ENCODE measurements at places on chromosomes 12 and 14.

DNA sequence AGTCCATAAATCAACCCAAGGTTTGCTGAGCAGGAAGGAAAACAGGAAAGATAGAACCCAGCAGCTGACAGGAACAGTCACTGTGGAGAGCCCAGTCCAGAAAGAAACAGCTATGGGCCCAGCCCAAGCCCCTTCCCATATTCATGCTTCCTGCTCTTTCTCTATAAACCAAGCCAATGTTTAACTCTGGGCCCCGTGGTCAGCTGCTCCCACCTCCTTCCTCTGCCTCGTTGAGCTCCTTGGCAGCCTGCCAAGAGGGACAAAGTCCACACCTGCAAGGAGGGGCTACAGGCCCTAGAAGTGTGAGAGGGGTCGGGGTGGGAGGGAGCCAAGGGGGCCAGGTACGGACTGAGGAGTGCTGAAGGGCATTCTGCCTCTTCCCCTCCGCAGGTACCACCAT, 10.0 kb downstream of the SLC6A13 start:
- DNase-seq: no peak

- DNase-seq: no peak
Measured at GRCh38 chr14:99041141-99041819, 230.7 kb downstream of the BCL11B start.

DNA sequence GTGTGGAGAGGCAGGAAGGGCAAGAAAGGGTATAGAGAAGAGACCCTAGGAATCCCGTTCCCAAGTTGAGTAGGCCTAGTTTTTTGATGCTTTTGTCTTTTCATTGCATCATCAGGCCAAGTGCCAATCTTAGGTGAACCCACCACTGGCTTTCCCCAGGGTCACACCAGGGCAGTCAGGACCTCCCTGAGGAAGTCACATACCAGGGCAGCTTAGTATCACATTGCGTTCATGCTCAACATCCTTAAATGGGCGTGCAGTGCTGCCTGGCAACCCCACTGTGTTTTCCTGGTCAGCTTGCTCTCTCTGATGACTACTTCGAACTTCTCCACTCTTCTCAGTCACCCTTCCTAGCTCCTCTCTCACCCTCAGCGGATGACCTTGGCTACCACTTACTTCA, 9.0 kb downstream of the ASIC1 start:
- no peak for DNase-seq

GRCh38 chr14:26872515-26873361, 274.9 kb upstream of the NOVA1 start:
- DNase-seq: no peak

DNA sequence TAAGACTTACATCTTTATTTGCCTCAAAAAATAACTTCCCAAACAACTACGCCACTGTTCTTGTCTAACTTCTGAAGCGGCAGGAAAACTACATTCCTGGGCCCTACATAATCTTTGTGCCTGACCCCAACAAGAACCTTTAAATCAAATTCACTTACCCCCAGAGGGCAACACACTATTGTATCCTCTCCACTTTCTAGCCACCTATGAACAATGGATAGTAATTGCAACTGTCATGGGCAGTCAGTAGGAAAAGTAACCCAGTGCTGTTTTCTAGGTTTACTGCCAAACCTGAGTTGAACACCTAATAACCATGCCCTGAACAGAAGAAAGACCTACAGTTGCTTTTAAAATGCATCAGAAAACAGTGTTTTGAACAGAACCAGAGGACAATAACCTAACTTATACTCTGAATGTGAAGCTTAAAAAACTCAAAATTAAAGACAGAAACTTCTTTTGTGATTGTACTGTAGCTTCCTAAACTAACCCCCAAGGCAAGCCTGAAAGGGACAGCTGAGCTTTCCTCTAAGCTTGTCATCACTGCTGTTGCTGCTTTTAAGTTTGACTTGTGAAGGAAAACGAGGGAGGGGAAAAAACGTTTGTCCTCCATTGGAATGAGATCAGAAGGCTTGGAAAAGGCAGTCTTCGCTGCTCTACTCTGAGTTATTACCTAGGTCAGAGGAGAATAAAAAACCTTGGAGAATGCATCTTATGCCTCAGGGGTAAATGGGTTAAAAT, 195.7 kb downstream of the SOX5 start:
- no peak for DNase-seq

GRCh38 chr12:53998110-53998899, 1.7 kb upstream of the HOXC9 start:
- DNase-seq: no peak

- DNase-seq: no peak
Measured at GRCh38 chr14:50667684-50667995, 466 bp downstream of the SAV1 start.

DNA sequence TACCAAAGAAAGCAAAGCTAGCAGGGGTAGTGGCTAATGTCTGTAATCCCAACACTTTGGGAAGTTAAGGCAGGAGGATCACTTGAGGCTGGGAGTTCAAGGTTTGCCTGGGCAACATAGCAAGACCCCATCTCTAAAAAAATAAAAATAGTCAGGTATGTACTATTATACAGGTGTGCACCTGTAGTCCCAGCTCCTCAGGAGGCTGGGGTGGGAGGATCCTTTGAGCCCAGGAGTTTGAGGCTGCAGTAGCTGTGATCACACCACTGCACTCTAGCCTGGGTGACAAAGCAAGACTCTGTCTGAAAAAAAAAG, 142.2 kb downstream of the PAWR start:
- DNase-seq: no peak

DNA sequence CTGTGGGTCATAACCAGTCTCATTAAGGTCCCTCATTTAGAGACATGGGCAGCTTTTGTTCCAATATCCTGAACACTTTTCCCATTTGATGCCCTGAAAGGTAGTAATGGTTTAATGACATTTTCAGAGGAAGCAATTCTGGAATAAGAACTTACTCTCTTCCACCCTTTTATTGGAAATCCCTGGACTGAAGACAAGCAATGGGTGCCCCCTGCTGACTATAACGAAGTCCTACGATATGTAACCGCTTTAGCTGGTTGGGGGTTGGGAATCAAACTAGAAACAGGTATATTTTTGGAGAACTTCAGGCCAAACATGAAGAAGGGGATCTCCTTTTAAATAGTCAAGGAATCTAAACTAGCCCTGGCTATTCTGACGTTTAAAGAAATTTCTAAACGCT, 20.5 kb downstream of the SARNP start:
- peak; percentile 43 for DNase-seq

DNA sequence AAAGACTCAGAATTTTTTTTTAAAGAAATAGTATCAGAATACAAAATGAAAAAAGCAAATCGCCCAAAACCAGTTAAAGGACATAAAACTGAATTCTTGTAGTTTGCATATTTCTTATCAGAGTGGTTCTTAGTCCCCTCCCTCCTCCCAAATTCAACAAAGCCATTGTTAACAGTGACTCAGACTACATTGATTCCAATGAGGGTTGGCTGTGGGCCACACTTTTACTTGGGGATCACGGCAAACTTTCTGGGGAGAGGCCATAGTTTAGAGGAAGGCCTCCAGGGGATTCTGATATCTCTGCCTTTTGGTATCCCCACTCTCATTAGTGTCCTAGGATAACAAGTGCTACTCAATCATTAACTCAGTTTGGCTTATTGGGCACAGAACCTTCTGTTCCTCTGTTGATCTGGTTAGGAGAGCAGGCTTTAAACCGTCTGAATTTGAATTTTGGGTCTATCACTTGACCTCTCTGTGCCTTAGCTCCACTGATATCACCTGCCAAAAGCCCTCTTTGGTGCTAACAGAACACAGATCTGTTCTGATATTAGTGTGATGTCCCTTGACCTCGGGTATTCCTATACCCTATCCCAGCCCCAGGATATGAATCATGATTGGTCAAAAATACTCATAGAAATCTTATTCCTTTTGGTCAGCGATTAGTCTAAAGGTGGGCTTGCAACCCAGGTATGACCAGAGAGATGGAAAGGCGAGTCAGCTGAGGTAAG, 45.2 kb upstream of the APPL2 start:
- no peak for DNase-seq

DNA sequence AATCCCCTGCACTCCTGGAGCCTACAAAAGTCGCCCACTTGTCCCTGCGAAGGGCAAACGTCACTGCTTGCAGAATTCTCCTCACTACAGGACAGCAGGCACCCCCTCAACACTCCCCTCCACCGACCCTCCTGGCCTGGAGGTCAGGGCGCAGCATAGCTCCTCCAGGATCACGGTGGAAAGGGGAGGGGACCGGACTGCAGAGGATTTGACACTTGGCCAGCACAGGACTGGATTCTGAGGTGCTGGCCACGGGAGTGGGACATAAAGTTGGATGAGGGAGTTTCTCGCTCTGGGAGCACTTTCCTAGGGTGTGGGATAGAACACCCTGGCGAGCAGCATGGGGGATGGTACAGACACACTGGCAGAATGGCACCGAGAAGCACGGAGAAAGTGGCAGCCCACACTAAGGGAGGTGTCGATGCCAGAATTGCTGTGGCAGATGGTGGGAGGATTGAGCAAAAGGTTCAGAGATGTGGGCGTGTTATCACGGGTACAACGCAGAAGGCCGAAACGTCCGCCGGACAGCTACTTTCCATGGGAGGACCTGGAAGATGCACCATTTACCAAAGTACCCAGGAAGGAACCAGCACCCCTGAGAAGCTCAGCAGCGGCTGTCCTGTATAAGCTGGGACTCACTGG, 51.4 kb upstream of the DIO3 start:
- DNase-seq: no peak

GRCh38 chr12:123478762-123479161, 20.8 kb downstream of the SNRNP35 start:
- DNase-seq: peak; percentile 47

DNA sequence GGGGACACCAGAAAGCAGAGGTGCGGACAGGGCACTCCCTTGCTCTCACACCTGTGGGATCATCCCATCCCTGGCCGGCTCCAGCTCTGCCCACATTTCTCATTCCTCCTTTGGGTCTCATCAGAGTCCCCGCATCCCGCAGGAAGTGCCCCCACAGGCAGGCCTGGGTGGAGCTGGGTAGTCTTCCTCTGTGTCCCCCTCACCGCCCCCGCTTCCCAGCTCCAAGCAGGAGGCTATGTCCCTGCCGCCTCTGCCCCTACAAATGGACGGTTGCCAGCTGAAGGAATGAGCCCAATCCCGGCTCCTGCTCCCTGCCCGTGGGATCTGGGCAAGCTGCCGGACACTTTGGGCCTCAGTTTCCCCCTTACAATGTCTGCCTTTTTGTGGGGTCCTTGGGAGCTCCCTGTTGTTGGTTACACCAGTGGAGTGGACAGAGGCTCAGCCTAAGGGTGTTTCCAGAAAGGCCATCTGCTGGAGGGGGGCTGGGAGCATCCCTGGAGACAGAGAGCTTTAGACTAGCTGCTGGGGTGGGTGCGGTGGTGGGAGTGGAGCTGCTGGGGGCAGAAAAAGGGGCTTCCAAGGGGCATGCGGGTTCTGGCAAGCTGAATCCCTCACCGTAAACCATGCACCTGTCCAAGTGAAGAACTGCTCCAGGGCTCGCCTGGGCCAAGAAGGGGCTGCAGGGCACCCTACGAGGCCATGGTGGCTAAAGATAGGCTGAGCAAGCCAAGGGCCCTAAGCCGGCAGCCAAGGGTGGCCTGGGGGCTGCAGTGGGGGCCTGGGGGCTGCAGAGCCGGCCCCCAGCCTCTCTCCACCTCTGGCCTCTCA, 7.9 kb upstream of the GPR132 start:
- DNase-seq: no peak

Data from NCI-H460 (cell line).